ENCODE measurements at places on chromosomes 6 and 20.

DNA sequence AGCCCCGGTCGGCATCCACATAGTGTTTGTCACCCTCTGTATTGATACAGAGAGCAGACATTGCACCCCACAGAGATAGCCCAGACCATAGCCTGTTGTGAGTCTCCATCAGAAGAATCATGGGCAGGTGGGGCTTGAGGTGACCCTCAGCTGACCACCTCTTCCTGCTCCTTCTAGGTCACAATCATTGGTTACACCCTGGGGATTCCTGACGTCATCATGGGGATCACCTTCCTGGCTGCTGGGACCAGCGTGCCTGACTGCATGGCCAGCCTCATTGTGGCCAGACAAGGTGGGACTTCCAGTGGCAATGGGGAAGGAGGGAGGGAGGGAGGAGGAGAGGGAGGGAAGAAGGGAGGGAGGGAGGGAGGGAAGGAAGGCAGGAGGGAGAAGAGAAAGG is 61.4 kb upstream of the RIN2 start:
- no peak for DNase-seq

GRCh38 chr20:4007383-4008025 is 7.9 kb downstream of the RNF24 start:
- DNase-seq, result no peak

GRCh38 chr20:16701296-16701695 is 28.5 kb upstream of the SNRPB2 start:
- DNase-seq, result no peak

DNA sequence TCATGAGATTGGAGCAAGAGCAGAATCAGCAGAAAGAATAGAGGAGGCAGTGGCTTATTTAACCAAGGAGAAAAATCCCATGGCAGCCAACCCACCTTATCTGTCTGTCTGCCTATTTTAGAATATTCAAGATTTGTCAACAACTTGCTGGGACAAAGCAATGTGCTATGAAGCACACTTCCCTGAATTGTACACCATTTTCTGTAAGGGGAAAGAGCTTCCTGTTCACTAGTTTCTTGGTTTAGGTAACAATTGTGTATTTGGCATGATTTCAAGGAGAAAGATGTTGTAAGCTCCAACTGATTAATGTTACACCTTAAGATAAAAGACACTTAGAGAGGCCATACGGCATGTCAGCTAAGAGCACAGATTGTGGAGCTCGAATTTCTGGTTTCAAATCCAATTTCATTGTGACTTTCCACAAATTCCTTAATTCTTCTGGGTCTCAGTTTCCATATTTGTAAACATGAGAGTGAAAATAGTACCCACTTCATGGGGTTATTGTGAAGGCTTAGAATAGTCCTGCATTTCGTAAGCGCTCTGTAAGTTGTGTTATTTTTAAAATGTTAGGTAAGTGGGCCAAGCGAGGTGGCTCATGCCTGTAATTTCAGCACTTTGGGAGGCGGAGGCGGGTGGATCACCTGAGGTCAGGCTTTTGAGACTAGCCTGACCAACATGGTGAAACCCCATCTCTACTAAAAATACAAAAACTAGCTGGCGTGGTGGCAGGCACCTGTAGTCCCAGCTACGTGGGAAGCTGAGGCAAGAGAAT is 4.8 kb upstream of the MUC22 start:
- DNase-seq, result no peak

DNA sequence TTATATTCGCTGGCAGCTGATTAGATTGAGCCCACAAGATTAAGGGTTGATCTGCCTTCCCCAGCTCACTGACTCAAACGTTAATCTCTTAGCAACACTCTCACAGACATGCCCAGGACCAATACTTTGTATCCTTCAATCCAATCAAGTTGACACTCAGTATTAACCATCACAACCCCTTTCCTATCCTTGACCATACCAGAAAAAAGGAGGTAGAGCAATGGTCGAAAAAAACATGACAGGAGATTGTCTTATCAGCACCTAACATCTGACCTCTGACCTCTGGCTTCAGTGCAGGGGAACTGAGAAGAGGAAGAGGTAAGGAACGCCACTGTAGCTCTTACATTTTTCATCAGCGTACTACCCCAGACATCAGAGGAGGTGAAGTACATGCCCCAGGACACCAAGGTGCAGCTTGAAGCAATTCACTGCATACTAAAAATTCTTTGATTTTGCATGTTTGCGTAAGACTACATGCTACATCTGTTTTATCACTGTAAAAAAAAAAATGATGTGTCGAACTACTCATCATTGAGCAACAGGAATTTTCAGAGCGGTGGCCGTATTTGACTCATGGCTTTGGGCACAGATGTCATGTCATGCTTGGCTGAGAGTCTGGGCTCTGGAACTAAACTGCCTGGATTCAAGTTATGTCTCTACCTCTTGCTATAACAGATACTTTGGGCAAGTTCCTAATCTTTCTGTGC is 188.0 kb upstream of the TAB2 start:
- DNase-seq, result peak; percentile 4

DNA sequence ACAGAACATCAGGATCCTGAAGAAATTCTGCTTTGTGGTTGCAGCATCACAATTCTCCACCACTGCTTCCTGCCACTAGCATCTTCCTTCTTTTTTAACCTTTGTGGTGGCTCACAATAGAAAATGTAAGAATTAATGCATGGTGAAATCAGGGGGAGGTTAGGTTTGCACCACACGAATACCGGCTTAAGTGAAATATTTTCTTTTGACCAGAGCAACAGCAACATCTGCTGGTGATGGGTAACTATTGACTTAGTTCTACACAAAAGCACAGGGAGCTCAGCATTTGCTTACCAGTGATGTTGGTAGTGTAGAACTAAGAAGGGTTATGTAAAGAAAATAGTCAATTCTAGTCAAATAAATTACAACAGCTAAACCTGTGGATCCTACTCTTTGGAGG is 280.5 kb downstream of the SYNE1 start:
- no peak for DNase-seq

DNA sequence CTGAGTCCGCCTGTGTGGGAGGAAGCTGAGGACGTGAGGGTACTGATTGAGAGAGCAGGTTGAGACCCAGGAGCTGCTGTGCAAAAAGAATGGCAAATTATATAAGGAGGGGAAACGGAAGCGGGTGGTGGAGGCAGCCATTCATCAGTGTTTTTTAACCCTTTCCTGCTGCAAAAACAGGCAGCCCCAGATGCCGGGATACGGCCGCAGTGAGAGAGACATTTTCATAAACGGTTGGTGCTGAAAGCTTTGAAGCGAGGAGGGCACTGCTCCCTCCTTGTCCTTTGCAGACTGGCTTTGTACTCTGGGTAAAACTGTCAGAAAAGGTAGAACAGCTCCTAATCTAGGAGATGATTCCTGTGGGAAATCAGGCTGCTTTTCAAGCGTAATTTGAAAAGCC is 56.4 kb downstream of the TTI1 start:
- DNase-seq, result peak; percentile 49

DNA sequence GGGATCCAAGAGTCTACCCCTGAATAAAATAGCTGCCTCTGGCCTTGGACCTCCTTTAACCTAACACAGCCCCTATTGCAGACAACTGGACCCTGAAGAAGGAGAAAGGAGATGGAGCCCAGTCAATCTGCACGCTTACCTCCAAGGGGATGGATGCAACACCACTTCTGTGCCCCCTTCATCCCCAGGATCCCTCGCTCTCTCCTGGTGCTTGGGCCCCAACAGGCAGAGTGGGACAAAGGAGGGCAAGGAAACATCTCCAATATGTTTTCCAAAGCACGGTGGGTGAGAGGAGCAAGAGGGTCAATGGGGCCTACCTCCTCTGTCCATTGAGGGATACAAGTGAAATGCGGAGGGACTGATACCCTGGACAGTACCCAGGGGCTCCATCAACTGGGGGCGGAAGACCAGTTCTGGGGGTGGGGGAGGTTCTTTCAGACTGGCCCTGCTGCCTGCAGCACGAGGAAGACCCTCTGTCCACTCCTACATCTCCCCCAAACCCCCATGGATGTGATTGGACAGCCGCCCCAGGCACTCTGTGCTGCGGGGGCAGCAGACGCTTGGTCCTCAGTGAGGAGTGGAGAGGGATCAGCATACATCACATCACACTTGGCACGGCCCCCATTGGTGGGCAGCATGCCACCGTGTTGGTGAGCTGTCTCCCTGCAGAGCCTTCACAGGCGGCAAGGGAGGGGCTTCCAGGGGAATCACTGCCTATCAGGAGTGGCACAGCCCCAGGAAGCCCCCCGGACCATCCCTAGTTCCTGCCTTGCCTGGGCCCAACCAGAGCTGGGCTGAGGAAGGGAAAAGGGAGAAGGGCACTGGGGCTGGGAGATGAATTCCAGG is 70.6 kb downstream of the MRPL14 start:
- no peak for DNase-seq

GRCh38 chr6:106556368-106556960 is 72.8 kb downstream of the RTN4IP1 start:
- DNase-seq, result no peak

DNA sequence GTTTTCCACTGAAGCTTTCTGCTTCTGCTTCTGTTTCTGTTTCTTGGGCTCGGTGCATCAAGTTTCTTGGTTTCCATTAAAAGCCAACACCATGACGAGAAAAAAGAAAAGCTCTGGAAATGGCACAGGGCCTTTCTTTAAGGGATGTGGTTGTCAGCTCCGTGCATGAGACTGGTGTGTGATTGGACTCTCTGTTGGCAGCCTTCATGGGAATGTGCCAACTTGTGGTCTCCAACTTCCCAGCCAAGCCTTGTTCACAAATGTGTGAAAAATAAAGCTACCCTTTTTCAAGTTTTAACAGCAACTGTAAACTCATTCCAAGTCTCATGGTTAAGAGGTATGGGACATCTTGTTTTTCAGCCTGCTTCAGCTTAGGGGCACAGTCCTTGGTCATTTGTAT is 68.7 kb upstream of the CST7 start:
- DNase-seq, result no peak

DNA sequence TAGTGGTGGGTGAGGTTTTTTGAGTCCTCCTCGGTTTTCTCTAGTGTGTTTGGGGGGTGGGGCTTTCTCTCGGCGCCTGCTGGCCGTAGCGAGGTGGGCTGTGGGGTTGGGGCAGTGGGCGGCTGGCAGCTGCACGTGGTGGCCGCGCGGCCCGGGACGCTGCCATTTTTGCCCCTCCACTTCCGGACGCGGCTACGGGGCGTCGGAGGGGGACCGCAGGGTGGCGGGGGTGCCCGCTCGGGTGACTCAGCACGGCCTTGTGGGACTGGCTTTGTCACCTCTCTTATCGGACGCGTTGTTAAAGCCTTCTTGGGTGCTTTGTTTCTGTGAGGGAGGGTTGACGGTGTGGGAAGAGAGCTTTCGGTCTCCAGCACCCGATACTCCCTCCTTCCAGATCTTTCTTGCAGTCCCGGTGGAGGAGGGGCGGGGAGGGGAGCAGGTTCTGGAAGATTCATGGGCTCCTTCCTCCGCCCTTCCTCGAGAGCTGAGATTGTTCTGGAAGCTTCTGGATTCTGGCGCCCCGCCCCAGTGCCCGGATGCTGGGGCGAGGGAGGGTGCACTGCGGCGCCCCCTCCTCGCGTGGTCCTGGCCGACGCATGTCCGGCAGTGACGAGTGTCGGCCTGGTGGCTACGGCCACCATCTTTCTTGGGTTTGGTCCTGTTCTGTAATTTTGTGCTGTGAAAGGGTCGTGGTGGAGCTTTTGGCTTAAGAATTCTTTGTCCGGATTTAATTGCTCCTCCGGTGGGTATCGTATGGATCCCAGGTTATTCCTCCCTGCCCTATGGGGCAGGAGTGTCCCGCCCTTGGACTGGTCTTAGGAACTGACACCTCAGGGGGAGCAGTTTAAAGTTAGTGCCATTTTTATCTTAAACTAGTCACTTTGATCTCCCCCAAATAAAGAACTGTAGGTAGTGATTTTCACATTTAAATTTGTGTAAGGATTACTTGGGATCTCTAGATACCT is 719 bp downstream of the HSP90AB1 start:
- DNase-seq, result peak; percentile 48

DNA sequence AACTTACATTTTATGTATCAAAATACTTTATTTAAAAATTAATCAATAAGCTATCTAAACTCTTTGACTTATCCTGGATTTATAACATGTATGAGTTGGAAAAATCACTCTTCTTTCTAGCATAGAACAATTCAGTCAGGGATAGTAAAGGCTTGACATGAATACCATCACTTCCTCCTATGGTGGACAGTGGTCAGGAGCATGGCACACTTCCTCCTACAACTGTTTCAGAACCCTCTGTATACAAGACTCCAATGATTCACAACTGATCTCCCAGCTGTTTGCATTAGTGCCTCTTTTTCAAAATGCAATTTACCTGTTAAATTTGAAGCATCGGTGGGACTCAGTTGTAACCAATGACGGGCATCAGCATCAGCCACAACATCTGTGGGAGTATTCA is 129.7 kb downstream of the RALGAPA2 start:
- no peak for DNase-seq

GRCh38 chr6:15359335-15359862 is 113.5 kb downstream of the JARID2 start:
- no peak for DNase-seq

DNA sequence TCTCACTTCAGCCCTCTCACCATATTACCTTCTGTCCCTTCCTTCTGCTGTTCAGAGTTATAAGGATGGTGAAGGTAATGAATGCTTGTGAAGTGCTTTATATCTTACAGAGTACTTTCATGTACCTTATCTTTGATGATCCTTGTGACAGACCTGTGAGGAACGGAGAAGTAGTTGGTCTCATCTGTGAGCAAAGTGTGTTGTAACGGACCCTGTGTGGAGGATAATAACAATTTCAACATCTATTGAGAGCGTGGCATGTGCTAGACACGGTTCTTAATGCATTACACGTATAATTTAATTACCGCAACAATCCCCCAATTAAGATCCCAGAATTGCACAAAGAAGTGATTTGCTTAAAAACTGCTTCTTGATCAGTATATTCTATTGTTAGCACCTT is 124.6 kb downstream of the ANKS1A start:
- DNase-seq, result no peak

DNA sequence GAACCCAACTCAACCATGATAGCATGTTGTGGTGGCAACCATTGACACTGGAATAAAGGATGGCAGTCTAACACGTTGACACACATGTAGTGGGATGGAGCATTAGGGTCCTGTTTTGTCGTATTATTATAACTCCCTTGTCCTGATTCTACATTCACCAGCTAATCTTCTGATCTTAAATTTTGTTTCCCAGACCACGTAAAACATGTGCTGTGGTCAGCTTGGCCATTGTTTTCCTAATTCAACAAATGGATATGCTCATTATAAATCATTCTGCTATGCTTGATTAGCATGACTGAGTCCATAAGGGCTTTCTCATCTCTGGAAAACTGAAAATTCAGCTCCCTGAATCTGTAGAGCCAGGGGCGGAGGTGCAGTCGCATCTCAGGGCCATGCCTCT is 15.0 kb downstream of the MRAP2 start:
- DNase-seq, result no peak

DNA sequence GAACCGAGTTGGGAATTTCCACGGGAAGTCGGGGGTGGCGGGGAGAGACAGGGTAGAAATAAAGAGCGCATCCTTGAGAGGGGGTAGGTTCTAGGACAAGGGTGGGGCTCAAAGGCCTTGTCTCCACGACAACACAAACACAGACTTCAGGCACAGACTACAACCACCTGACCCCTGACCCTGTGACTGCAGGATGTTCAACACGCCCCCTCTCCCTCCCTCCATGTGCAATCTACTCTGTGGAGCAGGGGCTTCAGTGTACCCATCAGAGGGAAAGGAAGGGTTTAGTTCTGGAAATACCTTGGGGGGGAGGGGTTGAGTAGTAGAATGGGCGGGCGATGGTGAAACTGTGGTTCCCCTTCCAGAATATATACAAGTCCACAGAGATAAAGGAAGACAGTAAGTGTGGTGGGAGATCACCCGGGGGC is 651 bp upstream of the TAPBP start:
- peak; percentile 31 for DNase-seq

GRCh38 chr6:13635948-13636658 is 21.0 kb downstream of the NOL7 start:
- DNase-seq, result no peak
